GM20000 (cell line): ENCODE measurements at places on chromosomes 16 and 17.

DNA sequence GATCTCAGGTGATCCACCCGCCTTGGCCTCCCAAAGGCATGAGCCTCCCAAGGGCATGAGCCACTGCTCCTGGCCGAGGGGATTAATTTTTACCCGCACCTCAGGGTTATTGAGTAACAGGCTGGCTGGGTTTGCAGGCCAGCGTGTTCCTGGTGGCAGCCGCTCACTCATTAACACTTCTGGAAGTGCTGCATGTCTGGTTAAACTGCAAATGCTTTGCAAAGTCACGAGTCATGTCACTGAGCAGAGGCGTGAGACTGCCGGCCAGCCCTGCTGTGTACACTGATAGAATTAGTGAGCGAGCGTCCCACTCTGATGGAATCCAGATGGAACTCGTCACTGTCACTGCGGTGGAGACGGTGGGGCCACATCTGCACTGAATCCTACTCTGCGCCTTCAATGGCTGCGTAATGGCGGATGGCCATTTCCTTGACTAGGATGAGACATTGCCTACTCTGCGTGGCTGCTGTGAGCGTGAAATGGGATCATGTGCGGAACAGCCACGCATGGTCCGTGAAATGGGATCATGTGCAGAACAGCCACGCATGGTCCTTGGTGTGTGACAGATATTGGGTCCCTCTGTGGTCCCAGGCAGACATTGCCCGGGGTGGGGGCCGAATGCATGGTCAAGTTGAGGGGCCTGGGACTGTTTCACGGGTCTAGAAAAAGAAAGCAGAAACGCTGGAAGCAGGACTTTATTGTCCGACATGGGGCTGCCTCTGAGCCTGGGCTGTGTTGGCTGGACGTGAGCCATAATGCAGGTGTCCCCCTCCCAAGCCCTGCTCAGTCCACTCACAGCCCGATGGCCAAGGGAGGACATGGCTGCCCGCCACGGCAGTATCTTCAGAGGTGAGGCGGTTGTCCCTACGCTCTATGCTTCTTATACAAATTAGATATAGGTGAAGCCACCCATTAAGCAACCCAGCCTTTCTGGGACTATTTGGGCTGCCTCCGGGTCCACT, 740 bp upstream of the SLC5A10 start:
- DNase-seq, result no peak

DNA sequence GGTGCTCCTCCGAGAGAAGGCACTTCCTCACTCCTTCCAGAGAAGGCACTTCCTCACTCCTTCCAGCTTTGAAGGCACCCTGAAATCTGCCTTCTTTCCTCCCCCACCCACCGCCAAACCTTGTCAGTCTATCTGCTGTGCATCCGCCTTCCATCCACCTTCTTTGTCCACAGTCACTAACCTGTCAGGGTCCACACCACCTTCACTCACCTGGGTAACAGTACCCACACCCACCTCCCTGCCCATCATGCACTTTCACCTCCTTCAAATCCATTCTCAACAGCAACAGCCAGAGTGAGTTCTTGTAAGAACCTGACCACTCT, 5.2 kb downstream of the CCDC102A start:
- no peak for DNase-seq

- peak; percentile 91 for DNase-seq
Measured at GRCh38 chr17:7242717-7243452, 636 bp upstream of the GABARAP start.

DNA sequence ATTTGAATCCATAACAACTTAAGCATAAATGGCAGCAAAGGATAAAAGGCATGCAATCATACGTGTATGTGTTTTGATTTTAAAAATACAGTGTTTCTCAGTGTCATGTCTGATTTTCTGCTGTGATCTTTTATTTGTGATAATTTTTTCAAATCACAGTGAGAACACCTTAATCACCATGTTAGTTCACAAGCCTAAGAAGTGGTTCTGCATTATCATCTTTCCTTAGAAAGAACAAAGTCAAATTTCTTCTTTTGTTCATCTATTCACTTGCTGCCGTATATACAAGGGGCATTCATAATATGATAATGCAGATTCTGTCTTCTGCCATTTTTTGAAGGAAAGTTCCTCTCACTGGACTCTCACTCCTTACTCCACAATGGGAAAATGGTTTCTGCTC, 33.3 kb upstream of the ABCA9 start:
- no peak for DNase-seq

- DNase-seq, result no peak
Measured at GRCh38 chr16:31009894-31010584, 399 bp downstream of the STX1B start.

- DNase-seq, result no peak
Measured at GRCh38 chr16:14291286-14291685, 220.2 kb downstream of the MRTFB start.

DNA sequence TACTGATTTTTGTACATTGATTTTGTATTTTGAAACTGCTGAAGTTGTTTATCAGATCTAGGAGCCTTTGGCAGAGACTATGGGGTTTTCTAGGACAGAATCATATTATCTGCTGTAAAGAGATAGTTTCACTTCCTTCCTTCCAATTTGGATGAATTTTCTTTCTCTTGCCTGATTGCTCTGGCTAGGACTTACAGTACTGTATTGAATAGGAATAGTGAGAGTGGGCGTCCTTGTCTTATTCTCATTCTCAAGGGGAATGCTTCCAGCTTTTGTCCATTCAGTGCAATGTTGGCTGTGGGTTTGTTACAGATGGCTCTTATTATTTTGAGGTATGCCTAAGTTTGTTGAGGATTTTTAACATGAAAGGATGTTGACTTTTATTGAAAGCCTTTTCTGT, 290.1 kb downstream of the MAP2K4 start:
- DNase-seq, result no peak

- DNase-seq, result no peak
Measured at GRCh38 chr17:77959926-77960521, 1.5 kb downstream of the TNRC6C start.

DNA sequence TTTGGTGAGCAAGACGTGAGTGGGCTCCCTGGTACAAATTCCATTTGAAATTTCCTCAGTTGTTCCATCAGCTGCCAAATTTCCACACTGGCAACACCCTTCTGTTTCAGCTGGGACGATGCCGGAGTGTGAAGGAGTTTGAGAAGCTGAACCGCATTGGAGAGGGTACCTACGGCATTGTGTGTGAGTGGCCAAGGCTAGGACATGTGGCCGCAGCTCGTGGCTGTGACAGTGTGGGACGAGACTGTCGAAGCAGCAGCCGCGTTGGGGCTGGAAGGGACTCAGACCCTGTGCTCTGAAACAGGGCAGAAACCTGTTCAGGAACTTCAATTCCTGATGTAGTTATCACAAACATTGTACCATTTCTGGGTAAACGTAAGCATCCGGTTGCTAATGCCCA, 2.7 kb downstream of the CDK10 start:
- no peak for DNase-seq

GRCh38 chr16:74922150-74923138, 62.5 kb downstream of the WDR59 start:
- DNase-seq, result no peak

DNA sequence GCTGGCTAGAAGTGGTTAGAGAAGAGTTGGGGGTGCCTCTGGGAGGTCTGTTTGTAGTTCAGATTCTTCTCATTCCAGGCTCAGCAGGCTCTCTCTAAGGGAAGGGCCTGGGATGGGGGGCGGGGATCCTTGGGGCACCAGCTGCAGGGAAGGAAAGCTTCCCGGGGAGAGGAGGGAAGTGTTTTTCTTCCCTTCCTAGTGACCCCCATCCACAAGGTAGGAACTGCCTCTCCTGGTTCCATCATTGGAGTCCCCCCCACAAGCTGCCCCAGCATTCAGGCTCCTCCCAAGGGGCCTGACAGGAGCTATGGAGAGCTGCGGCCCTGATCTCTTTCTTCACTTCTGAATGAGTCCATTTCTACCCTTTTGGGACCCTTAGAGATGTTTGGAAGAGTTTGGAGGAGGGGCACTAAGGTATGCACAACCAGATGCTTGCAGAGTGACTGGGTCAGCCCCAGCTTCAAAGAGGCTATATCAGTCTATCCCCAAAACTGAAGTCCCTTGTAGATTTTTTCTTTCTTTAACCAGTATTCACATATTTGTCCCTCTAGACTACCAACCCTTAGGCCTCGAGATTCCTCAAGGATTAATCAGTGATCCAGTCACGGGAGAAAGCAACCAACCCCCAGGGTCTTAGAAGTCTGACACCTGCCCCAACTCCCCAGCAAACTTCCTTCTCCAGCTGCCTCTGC, 13.9 kb upstream of the FZD2 start:
- DNase-seq, result no peak

GRCh38 chr17:7250695-7251627, 573 bp downstream of the CTDNEP1 start:
- DNase-seq, result no peak

DNA sequence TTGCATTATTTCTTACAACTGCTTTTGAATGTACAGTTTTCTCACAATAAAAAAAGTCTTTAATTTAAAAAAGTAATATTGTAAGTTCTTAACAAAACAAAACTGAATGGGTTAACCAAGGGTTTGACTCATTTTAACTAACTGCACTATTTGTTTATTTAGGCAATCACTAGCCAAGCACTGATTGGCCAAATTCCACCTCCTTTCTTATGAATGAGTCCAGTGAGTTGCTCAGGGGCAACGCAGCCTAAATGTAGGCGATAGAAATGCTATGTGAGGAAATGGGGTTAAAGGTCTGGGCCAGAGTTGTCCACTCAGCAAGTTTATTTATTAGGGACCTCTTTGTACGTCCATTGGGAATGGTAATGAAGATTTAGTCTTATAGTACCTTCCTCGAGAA, 89.6 kb upstream of the MAF start:
- no peak for DNase-seq

DNA sequence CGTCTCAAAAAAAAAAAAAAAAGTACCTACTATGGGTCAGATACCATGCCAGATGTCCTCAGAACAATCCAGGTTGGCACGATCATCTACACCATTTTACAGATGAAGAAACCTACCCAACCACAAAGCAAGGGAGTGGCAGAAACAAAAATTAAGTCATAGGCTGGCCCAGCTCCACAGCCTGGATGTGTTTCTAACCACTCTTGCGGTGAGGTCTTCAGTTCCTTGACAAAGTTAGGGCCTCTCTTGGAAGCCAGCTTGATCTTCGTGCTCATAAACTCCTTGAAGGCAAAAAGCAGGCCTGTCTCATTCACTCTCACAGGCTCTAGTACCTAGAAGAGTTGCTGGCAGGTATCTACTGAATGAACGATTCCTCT, 6.2 kb downstream of the GGA2 start:
- DNase-seq, result no peak

- no peak for DNase-seq
Measured at GRCh38 chr16:8861563-8862308, 7.1 kb downstream of the CARHSP1 start.

DNA sequence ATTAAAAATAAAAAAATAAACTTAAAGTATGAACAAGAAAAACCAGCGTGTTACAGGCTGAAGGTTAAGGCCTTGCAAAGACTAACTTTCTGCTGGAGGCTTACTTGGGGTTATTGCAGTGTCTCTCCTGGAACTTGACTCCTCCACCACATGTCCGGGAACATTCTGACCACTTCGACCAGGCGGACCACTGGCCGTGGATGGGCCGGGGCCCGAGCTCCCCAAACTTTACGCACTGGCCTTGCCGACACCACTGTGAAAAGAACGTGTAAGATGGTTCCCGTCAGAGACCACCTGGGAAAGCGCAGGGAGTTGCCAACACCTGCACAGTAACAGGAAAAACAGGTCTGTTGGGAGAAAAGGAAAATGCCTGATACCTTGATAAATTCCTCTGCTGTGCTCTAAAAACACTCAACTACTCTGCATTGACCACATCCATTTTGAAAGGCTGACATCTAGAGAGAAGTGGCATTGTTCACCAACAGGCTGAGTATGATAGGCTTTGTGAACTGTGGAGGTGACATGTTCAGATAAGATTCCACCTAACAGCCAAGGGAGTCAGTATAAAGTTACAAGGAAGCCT, 99.1 kb downstream of the ADAMTS18 start:
- DNase-seq, result no peak

GRCh38 chr17:79400989-79401703, 209.7 kb downstream of the RBFOX3 start:
- DNase-seq, result peak; percentile 88

DNA sequence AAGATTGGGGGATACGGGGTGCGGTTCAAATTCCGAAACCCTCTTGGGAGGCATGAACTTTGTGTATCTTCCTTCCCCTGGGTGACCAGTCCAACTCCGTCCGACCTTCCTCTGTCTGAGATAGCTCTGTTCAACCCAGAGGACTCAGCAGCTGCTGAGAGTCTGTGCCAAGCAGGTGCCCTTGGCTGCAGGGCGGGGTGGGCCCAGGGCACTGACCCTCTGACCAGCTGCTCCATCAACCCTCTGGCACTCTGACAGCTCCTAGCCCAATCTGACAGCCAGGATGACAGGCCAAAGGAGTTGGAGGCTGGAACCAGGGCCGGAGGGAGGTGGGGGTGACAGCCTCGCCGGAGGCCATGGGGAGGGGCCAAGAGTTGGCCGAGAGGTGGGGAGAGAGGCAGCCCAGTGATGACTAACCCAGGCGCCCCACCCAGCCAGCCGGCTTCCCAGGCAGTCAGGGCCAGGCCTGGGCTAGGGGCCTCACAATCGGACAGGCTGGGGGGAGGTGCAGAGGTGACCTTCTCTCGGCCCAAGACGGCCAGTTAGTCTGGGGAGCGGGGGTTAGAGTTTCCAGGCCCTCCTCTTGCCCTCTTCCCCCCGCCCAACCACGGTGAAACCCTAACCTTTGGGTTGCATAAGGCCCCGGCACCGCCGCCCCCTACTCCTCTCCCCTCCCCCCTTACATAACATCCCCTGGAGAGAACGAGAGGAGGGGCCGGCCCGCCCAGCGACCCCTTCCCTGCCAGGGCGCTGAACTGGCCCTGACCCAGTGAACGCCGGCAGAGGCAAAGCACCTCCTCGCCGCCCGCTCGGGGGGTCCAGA, 5.0 kb upstream of the TLCD2 start:
- DNase-seq, result no peak

- no peak for DNase-seq
Measured at GRCh38 chr17:60168654-60169053, 18.9 kb downstream of the CA4 start.

DNA sequence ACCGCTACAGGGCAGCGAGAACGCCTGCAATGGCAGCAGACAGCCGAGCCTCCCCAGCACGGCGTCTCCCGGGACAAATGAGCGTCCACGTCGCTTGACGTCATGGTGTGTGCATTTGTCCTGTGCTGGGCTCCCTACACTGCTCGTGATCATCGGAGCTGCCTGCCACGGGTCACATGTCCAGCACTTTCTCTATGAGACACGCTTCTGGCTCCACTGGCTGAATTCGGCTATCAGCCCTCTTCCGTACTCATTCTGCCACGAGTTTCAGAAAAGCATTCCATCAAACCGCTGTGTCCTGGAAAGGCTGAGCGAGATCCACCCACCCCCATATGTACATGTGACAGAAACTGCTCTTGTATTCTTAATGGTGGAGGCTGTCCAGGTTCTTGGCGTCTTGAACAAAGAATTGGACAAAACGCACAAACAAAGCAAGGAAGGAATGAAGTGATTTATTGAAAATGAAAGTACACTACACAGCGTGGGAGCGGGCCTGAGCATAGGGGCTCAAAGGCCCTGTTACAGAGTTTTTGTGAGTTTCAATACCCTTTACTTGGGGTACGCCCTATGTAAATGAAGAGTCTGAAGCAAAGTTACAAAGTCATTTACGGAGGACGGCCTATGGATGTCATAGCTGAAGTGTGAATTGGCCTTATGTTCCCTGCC, 28.5 kb upstream of the SHCBP1 start:
- DNase-seq, result no peak
